Adipocyte (in vitro differentiated cells): ENCODE measurements at places on chromosomes 5 and 9.

DNA sequence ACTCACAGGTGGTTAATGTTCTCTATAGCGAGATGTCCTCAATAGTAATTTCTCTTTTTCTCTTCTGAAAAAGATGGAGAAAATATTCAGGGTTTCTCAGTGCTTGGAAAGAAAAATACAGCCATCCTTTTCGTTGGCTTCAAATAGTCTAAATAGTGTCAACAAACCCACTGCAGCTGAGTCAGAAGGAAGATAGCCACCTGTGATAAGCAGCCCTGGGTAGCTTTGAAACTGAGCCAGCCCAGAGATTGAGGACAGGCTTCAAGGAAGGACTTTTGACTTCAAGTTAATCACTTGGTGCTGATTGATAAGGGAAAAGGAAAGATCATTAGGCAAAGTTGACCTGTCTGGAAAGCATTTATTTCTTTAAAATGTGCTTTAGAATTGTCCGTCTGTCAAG, 78.7 kb upstream of the TYRP1 start:
- no peak for DNase-seq

DNA sequence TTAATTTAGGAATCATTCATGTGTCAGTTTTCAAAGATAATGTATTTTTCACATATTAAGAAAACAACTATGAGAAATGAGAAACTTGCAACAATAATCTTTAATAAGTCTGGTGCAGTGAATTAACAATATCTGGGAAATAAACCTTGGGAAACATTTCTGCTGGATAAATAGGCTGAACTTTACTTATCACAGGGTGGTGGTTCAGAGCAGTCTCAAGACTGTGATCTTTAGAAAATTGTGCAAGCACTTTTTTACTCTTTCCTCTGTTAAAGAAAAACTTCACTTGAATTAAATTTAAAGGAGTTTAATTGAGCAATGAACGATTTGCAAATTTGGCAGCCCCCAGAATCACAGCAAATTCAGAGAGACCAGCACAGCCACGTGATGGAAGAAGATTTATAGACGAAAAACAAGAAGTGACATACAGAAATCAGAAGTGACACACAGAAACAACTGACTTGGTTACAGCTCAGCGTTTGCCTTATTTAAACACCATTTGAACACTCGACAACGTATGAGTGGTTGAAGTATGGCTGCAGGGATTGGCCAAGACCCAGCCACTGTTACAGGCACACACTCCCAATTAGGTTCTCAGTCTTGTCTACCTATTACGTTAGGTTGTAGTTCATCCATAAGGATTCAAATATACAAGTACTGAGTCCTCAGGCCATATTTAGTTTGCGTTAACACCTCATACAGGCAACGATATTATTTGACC, 631.9 kb downstream of the SLCO4C1 start:
- no peak for DNase-seq

DNA sequence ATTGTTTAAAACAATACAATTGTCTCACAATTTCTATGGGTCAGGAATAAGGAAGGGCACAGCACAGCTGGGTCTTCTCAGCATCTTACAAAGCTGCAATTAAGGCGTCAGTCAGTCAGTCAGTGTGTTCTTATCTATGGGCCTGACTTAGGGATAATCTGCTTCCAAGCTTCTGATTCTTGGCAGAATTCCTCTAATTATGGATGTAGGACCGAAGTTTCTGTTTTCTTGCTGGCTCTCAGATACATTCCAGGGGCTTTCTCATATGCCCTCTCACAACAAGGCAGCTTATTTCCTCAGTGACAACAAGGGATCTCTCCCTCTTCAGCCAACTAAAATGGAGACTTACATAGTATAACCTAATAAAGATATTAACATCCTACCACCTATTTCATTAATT, 1925.3 kb upstream of the ACO1 start:
- DNase-seq, result no peak

DNA sequence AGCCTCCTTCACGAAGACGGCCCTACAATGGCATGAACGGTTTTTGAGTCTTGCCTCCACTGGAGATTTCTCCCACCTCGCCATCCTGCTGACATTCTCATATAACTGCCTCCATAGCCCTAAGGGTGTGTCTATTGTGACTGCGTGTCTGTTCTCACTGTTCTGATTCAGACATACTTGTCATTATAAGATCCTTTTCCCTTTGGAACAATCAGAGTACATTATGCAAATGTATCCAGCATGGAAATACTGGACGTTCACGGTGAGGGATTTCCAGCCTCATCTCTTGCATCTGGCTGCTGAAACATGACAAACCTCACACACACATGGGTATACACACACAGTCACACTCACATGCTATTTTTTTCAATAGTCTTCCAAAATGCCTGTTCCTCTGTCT, 402.1 kb downstream of the DIRAS2 start:
- DNase-seq, result no peak

DNA sequence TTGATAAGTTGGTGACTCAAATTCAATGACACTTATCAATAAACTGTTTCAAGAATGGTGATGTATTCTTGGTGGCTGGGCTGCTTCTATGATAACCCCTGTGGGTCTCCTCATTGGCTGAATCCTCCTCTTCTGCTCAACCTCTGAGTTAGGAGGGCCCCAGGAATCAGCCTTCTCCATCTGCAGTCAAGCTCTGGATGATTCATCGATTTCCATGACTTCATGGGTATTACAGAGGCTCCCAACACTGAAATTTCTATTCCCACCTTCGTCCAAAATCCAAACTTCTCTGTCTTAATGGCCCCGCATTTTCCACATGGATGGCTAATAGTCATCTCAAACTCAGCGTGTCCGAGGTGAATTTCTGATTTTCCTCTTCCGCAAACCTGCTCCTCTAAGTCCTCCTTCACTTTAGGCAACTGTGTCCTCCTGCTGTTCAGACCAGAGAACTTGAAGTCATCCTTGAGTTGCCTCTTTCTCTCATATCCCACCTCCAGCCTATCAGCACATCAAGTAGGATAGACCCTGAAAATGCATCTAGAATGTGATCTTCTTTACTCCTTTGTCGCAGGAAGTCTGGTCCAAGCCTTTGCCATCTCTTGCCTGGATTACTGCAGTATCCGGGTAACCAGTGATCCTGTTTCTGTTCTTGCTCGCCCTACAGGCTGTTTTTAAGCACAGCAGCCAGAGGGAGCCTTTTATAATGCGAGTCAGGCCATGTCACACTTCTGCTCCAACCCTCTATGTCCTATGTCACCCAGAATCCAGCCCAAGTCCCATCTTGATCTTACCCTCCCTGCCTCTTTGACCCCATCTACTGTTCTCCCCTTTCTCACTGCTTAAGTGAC, 41.4 kb upstream of the IL7R start:
- peak; percentile 57 for DNase-seq

DNA sequence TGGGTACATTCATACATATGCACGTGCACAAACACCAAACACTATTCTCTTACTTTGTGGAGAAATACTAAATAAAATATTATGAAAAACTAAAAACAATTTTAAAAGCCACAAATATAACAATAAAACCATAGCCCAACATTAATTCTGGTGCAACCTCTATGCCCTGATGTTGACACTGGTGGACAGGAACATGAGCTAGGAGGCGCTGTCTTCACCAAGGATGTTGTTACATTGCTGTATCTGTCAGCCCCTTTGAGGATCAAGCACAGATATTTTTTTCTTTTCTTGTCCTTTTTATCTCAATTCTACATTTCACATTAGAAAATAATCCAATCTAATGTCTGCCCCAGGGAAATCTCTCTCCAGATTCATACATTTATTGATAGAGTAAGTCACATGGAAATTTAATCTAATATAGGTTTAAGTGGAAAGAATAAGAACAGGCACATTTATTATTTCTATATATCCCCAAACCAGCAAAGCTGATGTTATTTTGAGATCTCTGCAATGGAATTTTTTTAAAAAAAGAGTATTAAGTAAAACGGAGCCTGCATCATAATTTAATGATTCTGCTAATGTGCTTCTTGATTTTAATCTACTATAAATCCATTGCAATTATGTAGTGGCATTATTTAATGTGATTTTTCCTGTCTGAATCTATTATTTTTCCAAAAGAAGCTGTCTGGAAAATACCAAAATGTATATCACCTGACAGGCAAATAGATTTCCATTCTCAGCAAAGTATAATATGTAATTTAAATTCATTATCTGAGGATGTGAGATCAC, 716.5 kb downstream of the MTRR start:
- DNase-seq, result no peak

DNA sequence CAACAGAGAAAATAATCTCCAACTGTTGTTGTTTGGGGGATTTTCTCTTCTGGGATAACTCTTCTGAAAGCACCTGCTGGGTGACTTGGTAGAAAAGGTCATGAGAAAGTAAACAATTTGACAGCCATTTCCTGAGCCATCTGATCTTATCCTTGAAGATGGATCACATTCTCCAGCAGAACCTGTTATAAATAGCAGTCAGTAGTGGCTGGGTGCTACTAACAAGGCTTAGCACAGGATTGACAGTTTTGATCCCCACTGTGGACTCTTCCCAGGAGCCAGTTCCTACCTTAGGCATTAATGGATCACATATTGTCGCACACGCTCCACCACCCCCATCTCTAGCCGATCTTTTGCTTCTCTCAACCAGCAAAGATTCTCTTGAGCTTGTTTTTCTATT, 220.2 kb downstream of the PLK2 start:
- no peak for DNase-seq

DNA sequence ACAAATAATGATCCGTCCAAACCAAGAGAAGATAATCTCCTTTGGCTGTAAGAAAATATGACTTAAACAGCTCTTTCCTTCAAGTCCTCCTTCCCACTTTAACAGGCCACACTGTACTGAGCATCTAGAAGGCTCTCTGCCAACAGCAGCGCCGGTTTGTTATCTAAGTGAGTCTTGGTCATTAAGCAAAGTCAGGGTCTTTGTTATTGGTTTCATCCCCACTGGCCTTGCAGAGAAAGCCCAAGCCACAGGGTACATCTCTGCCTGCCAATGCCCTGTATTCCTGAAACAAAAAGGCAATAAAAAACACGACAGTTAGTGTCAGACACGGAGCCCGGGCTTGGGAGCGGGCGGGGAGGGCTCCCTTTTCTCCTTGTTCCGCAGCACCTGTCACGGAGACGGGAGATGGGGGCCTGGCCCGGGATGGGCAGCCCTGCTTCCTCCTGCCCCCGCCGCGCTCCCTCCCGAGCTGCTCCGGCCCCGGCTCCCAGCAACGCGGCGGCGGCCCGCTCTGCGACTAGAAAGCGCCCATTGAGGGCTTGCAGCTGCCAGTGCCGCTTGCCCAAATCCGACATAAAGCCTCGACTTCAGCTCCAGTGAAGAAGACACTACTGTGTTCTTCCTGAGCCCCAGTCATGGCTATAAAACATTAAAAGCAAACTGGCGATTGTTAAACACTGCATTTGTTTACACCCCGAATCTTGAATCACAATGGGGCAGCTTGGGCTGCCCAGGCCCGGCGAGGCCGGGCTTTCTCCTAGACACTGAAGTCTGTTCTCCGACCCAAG, 28.1 kb upstream of the PIK3R1 start:
- no peak for DNase-seq

GRCh38 chr5:160233215-160233614, 3.9 kb downstream of the FABP6 start:
- DNase-seq, result peak; percentile 8

- no peak for DNase-seq
Measured at GRCh38 chr9:131954299-131954698, 125.4 kb downstream of the MED27 start.

GRCh38 chr9:114256827-114257328, 66.0 kb upstream of the ORM1 start:
- no peak for DNase-seq

GRCh38 chr9:136050701-136051452, 44.2 kb downstream of the NACC2 start:
- DNase-seq, result peak; percentile 53

DNA sequence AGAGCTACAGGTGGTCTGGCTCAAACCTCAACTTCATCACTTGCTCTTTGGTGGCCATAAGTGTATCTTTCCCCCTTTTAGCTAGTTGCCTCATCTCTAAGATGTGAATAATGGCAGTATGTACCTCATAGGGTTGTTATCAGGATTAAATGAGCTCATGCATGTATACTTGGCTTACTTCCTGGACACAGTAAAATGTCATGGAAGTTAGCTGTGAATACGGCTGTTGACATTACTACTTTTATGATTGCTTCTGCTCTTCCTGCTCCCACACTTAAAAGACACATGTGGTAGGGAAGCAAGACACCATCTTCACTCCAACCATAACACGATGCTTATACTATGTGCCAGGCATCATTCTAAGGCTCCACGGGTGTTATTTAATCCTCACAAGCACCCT, 114.5 kb upstream of the GPR151 start:
- DNase-seq, result no peak

GRCh38 chr9:4465910-4466309, 24.4 kb upstream of the SLC1A1 start:
- no peak for DNase-seq

- DNase-seq, result peak; percentile 9
Measured at GRCh38 chr5:31415009-31415923, 116.6 kb downstream of the DROSHA start.

GRCh38 chr9:4117835-4118610, 181.8 kb downstream of the GLIS3 start:
- no peak for DNase-seq

GRCh38 chr5:57834829-57835608, 352.4 kb upstream of the ACTBL2 start:
- peak; percentile 40 for DNase-seq

DNA sequence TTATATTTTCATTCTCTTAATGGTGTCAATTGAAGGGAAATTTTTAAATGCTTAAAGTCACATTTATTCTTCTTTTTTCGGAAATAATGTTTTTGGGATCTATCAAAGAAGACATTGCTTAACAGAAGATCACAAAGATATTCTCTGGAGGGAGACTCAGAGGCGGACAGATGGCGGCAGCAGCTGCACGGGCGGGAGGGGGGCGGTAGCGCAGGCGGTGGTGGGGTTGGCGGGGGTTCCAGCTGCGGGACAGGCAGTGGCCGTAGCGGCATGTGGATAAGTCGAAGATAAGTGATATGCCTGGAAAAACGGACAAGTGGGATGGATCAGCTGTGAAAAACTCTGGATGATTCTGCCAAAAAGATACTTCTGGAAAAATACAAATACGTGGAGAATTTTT, 31.6 kb upstream of the ZDHHC11B start:
- no peak for DNase-seq

- peak; percentile 94 for DNase-seq
Measured at GRCh38 chr5:139648205-139649081, at the start of gene CXXC5. Gene CXXC5 (plus strand): TSS chr5:139648349. CDS start chr5:139680524, 32,175 bp downstream.

- DNase-seq, result peak; percentile 77
Measured at GRCh38 chr5:151718646-151719045, 31.9 kb upstream of the SPARC start.

GRCh38 chr5:179343719-179344430, 1.4 kb downstream of the ADAMTS2 start:
- DNase-seq, result peak; percentile 86
